Motor neuron (in vitro differentiated cells): ENCODE measurements at places on chromosomes 16 and 17.

GRCh38 chr16:88812513-88813268 is 963 bp upstream of the APRT start:
- ATAC-seq = no peak

- ATAC-seq = peak; percentile 86
Measured at GRCh38 chr16:56041556-56042140, 149.6 kb upstream of the GNAO1 start.

DNA sequence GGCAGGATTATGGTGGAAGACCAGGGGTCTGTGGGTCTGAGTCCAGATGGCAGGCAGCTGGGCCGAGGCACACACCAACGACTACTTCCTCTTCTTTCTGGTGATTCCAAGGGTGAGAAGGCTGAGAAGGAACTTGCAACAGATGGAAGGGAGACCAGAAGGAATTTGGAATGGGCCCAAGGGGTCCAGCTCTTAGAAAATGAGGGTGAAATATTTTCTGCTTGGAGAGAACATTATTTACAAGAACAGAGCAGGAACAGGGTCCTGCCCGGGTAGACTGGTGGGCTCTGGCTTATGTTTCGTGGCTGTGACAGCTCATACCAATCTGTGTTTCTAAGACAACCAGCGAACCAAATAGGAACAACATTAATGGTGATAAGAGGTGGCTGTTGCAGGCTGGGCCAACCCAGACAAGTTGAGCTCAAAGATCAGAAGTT is 36.6 kb downstream of the CCDC42 start:
- ATAC-seq = no peak

GRCh38 chr17:15501793-15502192 is 34.4 kb upstream of the CDRT4 start:
- ATAC-seq = no peak

DNA sequence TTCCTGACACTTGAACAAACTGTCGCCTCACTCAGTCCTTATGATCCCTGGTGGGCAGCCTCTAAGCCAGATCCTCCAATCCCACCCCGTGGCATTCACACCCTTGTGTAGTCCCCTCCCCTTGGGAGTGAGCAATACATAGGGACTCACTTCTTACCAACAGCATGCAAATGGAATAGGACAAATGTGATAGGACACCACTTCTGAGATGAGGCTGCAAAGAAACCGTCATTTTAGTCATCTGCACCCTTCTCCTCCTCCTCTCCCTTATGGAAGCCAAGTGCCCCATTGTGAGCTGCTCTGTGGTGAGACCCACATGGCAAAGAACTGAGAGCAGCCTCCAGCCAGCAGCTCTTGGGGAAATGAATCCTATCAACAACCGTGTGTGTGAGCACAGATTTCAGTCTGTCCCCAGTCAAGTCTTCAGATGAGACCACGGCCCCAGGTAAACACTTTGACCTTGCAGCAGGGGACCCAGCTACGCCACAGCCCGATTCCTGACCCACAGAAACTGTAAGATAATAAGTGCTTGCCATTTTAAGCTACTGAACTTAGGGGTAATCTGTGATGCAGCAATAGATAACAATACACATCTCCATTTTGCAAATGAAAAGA is 46.9 kb downstream of the ZFHX3 start:
- ATAC-seq = no peak

DNA sequence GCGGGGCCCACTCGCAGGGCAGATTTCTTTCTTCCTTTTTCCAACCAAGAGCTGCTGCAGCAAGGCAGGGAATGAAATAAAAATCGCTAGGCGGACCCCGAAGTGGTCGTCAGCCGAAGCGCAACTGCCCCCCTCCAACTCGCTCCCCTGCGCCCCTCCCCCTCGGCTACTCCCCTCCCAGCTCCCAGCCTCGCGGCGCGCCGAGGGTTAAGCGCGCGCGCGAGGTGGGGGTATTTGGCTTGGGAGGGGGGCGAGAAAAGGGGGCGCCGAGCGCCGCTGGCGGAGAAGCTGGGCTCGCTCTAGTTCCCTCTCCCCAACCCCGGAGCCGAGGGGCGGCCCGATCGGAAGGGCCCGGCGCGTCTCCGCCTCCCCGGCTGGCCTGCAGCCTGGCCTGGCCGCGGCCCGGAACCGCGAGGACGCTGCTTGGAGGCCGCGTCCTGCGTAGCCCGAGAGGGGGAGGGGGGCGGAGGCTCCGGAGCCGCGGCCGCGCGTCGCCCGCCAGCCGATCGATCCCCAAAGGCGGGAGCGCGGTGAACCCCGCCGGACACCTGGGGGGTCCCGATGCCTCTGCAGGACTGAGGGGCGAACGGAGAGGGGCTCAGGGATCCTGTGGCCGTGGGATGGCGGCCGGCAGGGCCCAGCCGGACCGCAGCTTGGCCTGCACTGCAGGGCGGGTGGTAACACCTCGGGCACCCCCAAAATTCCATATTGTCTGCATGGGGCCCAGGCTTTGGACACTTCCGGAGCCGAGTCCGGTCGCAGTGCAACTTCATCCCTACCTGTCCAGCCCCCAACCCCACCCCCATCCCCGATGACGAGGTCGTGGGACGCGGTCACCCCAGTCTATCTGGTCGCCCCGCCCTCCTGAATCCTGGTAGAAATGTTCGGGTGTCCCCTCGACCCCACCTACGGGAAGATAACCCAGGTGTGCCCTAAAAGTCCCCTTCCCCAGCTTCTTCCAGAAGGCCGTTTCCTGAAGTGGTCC is 4.9 kb upstream of the CBX4 start:
- ATAC-seq = peak; percentile 8

DNA sequence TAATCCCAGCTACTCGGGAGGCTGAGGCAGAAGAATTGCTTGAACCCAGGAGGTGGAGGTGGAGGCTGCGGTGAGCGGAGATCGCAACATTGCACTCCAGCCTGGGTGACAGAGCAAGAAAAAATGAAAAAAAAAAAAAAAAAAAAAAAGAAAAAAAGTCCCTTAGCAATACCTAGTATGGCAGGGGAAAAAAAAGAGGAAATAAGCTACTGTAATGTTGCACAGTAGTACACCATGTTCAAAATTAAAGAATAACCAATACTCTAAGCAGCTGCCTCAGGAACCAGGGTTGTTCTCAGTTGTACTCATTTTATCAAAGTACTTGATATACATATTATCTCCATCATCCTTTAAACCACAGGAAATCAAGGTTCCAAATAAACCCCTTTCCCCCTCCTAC is 17.3 kb upstream of the TXNDC11 start:
- ATAC-seq = no peak

DNA sequence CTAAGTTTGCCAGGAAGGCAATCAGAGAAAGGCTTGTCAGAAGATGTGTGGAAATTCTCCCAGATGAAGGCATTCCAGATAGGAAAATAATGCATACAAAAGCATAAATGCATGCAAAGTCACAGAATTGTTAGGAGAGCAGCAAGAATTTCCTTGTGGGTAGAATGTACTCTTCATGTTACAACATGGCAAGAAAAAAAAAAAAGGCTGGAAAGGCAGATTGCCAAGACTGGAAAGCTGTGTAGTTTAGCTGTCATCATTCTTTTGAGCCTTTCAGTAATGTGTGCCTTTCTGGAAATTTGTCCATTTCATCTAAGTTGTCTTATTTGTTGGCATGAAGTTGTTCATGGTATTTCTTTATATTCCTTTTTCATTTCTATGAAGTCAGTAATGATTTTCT is 71.0 kb upstream of the EFCAB3 start:
- no peak for ATAC-seq

DNA sequence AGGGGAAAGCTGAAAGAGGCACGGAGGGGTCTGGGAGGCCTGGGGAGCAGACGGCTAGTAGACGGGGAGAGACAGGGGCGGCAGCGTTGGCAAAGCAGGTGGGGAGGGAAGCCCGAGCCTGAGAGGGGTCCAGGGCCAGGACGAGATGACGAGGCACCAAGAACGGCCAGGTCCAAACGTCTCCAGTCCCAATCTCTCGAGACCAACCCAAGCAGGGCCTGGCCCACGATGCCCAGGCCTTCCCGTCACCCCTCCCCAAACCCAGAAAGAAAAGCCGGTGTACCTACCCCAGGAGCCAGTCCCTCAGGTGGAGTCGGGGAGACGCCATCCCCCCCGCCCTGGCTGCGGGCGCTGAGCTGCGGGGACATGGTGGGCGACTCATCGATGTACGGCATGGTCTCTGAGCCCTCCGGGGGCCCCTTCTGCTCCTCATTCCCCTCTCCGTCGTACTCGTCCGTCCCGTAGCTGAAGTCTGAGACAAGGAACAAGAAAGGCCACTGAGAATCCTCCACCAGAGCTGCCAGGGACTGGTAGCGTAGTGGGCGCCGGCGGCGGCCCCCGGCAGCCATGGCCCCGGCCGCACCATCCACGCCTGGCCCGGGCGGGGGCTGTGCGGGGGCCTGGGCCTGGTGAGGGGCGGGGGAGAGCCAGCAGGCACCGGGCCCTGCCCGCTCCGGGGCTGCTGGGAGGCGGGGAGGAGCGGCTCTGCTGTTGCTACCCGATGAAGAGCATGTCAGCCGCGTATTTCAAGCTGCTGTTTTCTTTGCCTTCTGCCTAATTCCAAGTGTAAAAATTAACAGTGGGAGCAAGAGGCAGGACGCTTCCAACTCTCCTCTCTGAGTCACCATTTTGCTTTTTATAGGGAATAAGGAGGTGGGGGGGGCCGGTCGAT is 54.6 kb downstream of the ABR start:
- ATAC-seq = no peak

GRCh38 chr16:56888806-56889205 is 23.8 kb downstream of the SLC12A3 start:
- no peak for ATAC-seq

GRCh38 chr16:66275775-66276428 is 90.6 kb upstream of the CDH5 start:
- ATAC-seq = peak; percentile 7

- ATAC-seq = no peak
Measured at GRCh38 chr16:89138513-89138795, 33.1 kb upstream of the CDH15 start.

DNA sequence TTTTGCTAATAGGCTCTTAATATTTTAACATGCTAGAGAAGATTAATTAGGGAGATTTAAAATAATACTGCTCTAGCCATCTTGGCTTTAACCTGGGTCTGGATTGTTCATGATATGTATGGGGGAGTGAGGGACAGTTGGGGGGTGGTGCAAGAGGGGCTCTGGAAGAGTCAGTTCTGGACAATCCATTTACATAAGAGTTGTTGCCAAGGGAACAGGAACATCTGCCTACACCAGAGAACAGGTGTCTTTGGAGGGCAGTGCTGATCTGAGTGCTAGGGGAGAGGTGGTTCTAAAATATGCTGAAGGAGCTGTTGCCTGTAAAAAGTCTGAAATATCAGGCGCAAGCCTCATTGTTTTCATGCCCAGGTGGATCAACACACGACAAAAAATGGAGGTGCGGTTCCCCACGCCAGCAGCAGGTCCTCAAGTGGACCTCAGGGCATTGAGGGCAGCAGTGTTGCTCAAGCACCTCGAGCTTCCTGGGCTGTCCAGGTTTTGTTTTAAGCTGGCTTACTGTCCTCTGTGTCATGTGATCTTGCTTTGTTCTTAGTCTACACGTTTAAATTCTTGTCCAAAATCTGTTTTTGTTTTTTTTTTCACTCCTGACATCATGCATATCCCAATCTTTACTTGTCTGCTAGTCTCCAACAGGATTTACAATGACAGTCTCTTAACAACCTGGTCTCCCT is 25.4 kb upstream of the WSB1 start:
- ATAC-seq = no peak

DNA sequence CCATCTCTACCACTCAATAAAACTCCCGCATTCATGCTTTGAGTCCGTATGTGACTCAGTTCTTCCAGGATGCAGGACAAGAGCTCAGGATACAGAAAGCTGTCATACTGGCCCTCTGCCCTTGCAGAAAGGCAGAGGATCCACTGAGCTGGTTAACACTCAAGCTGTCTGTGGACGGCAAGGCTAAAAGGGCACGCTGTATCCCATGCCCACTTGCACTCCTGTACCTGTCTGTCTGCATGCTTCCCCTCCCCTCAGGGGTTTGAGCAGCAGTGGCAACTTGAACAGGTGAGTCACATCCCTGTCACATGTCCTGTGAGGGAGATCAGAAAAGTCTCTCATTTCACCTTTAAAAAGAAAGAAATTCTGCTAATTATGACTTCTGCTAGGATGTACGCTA is 293.8 kb downstream of the HS3ST3B1 start:
- ATAC-seq = no peak

DNA sequence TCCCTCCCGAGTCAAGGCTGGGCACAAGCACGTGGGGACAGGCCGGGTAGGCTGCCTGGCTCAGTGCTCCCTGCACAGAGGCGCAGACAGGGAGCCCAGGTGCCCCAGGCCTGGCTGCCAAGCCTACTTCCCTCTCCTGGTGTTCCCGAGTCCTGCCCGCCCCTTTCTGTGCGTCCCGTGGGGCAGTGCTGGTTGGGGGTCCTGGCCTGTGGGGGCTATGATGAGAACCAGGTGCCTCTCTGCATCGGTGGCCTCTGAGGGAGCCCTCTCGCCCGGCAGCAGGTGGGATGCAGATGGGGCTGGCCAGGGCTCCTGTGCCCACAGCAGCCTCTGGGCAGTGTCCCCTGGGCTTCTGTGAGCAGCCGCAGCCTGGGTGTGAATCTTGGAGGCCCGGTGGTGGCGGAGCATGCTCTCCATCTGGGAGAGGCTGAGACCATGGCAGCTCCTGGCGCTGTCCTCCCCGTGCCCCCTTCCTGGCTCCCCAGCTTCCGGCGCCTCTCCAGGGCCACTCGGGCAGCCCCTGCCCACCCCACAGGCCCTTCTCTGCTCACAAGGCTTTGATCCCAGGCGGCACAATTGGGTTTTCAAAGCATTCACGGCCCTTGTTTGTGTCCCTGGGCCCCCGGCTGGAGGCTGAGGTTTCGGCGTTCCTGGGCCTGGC is 7.2 kb downstream of the CENPX start:
- peak; percentile 23 for ATAC-seq

- peak; percentile 100 for ATAC-seq
Measured at GRCh38 chr16:47278306-47278970, 134.7 kb upstream of the NETO2 start.

DNA sequence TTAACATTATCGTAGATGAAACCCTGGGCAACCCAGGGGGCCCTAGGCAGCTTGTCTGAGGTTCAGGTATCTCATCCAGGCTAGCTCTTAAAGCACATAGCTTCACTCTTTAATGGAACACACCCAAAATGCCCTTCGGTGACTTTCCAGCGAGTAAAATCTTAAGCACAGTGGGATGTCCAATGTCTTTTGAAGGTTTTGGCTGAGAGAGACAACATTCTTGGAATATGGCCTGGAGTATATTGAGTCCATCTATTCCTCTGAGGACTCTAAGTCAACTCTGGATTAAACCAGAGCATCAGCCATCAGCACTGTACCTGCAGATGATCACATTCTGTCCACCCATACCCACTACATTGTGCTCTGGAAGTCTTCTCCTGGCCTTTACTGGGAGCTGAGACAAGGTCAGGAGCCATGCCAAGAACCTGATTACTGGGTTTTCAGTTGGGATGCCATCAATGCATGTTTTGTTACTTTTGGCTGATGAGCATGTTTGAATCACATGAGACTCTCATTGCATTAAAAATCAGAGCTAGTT is 63.4 kb upstream of the CDH11 start:
- ATAC-seq = no peak
